Mesothelial cell of epicardium (in vitro differentiated cells): ENCODE measurements at places on chromosomes 11 and 22. TPM values are rescaled to one million over a fixed set of nuclear protein-coding genes. Genes with fewer than 3 reads are reported as not detected.
A peak's percentile ranks its signal among the peaks of the same experiment; 100 is the strongest.

The NRIP3 gene
- total RNA-seq, result 1.4 to 1.8 TPM (median 1.5 TPM) in 3 replicates

The GLYATL1 gene
- 0.25 to 0.89 TPM (median 0.33 TPM) in 3 replicates for total RNA-seq

GRCh38 chr11:126355926-126356897 lies 726 bp downstream of the ST3GAL4 start:
- no peak for DNase-seq

The RCOR2 gene
- total RNA-seq, result 28.6 to 33.7 TPM (median 30.6 TPM) in 3 replicates

DNA sequence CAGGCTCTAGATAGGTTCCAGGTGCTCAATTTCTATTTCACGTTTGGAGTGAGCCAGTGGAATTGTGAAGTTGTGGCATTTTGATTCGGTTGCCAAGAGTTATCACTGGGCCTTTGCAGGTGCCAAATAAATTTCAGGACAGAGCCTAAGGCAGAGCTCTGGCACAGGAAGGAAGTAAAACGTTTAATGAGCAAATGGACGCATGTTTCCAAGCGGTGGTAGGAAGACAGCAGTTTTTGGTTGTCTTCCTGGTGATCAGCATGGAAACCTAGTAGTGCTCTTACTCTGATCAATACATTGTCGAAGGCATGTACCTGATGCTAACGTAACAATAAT lies 452 bp downstream of the BIRC3 start:
- no peak for DNase-seq

DNA sequence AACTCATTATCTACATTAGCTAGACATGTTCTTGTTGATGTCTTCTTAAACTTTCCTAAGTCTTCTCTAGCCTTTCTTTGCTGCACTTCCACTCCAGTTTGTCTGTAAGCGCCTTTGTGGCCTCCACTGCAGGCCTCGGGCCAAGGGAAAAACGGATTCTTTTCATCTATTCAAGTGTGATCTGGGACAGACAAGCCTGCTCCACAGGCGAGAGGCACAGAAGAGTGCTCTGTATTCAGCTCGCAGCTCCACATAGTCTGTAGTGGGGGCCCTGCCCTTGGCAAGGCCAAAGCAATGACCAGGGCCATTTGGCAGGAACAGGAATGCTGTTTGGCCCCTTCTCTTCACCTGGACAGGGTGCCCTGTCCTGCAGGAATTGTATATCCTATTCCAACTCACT lies 84.1 kb upstream of the BARX2 start:
- DNase-seq, result no peak

DNA sequence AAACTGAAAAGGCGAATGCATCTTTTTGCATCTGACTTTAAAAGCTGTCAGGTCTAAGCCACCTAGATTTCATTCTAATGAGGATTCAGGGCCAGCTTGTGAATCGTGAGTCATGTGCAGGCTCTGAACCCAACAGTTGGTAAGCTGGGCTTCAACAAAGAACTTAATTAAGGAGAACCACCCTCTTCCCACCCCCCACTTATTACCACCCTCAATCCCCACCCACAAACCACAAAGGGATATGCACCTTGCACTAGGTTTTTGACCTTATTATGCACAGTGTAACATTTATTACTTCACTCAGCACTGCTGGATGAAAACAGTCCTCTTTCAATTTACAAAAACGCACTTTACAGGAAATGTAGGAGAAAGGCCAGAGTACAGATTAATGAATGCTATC lies 94.1 kb upstream of the LIN7C start:
- DNase-seq, result no peak

The ZP1 gene
- total RNA-seq, result 0.16 to 0.31 TPM in 2 of 3 replicates, not detected in the other

GRCh38 chr22:37627545-37627944 lies 11.9 kb upstream of the SH3BP1 start:
- no peak for DNase-seq

- no peak for DNase-seq
Measured at GRCh38 chr11:127288926-127289325, 288.4 kb upstream of the KIRREL3 start.

The XKR3 gene
- total RNA-seq, result not detected in 3 replicates

DNA sequence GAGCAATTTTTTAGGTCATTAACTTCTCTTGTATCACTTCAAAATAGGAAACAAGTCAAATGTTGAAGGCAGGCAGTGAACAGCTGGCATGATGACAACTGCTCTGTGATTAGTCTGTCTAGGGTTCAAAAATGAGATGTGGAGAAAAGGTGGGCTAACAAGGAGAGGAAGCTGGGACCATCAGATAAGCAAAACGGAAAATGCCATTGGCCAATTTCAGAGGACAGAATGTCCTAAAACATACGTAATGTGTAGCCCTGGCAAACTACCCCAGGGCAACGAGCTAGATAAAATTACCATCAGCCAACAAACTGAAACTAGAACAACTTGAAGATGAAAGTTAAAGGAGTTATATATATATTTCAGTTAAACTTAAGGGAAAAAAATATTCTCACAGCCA lies 93.2 kb downstream of the RELT start:
- no peak for DNase-seq

GRCh38 chr22:20650294-20651207 lies 123.4 kb upstream of the SERPIND1 start:
- DNase-seq, result no peak

DNA sequence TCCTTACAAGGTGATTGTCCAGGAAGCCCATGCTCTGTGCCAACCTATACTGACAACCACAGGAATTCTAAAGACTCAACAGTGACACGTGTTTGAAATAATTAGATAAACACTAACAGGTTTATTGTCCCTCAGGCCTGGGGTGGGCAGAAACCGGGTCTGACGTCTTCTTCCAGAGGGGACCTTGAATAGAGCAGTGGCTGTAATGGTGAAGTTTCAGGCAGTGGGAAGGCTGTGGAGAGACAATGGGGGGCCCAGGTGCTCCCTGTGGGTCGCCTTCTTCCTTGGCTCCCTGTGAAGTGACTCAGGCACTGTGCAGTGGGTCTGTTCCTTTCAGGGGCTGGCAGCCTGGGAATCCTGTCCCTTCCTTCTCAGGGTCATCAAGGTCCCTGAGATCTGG lies 54.6 kb downstream of the OTOG start:
- DNase-seq, result no peak

- no peak for DNase-seq
Measured at GRCh38 chr22:36377022-36377631, 10.6 kb downstream of the MYH9 start.

DNA sequence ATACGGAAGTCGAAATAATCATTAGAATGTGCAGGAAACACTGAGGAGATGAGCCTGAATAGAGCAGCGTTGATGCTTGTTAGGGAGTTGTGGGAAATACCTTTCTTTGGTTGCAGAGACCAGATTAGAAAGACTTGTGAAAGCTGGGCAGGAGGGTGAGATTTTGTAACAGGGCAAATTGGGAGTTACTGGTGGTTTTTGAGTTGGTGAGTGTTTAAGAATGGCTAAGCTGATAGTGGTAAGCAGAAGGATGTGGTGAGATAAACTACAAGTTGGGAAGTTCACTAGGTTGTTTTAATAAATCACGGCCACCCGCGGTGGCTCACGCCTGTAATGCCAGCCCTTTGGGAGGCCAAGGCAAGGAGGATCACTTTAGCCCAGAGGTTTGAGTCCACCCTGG lies 34.4 kb downstream of the MCAM start:
- no peak for DNase-seq

DNA sequence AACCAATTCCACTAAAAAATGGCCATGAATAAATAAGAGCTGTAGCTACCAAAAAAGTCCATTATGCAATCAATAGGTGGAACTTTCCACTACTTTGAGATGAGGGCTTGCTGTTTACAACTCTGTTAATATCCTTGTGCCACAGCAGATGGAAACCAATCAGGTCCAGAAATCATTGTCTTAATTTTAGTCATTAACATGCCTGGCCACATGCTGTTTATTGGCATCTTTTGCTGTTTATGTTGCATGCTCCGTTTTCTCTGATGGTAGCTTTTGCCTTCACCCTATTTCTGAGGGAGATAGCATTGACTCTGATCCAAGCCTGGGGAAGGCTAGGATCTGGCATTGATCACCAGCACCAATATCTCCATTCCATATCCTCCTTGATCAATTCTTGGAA lies 192.9 kb upstream of the SEZ6L start:
- DNase-seq, result no peak

The MIAT gene
- 6.6 to 7.0 TPM (median 6.7 TPM) in 3 replicates for total RNA-seq

GRCh38 chr11:105937331-105937730 lies 84.7 kb downstream of the MSANTD4 start:
- DNase-seq, result no peak

- DNase-seq, result no peak
Measured at GRCh38 chr11:6202041-6202440, 3.0 kb downstream of the OR52W1 start.

GRCh38 chr11:13108416-13108815 lies 99.3 kb downstream of the RASSF10 start:
- no peak for DNase-seq

The HEPHL1 gene
- total RNA-seq, result not detected in 3 replicates

DNA sequence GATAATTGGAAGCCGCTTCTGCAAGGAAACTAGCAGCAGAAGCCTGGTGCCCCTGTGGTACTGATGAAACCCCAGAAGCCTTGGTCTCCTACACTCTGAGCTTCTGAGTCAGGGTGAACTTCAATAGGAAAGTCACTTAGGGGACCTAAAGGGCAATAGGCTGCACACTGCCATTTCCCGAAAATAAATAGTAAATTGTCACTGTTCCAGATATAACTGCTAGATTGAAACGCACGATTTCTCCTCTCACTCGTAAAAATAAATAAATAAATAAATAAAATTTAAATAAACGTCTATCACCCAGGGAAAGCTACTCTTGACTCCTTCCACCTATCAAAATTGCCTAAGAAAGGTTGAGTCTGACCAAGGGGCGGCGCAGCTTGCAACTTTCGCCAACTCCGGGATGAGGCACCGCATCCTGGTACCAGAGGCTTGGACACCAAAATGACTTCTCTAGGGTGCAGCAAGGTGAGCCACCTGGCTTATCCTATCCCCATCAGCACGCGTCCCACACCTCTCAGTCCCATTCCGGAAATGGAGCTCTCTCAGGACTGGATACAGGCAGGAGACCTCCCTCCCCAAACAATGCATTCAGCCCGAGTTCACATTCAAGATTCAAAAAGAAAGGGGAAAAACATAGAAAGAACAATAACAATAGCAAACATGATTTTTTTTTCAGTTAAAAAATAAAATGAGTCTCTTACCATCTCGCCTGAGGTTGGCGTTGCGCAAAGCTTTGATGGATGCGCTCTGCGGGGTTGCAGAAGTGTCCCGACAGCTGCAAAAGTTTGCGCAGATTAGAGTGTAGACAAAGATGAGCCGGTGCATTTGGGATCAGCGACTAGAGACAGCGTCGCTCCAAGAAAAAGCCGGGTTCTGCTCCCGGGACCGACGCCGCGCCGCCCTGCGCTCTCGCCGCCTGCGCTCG lies 583 bp downstream of the PDGFD start:
- peak; percentile 44 for DNase-seq

DNA sequence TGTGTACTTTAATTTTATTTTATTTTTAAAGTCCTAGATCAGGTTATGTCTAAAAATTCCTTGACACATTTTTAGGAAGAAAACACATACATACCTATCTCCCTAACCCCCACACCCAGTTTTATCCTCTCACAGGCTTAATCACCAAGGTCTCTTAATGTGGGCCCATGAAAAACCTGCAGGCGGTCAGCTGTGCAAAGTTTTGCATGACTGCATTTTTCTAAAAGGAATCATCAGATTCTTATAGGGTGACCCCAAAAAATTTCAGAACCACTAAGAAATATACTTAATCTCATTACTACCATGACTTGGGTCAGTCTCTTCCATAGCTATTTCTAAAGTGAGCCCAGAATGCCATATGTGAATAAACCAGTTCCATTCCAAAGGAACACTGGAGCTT lies 19.8 kb downstream of the SAA1 start:
- DNase-seq, result no peak

- no peak for DNase-seq
Measured at GRCh38 chr22:26432619-26433311, 3.7 kb downstream of the ASPHD2 start.

GRCh38 chr11:116086426-116086825 lies 582.2 kb upstream of the CADM1 start:
- no peak for DNase-seq

The MS4A12 gene
- not detected in 3 replicates for total RNA-seq

- no peak for DNase-seq
Measured at GRCh38 chr22:29202212-29203192, 3.2 kb upstream of the EMID1 start.

DNA sequence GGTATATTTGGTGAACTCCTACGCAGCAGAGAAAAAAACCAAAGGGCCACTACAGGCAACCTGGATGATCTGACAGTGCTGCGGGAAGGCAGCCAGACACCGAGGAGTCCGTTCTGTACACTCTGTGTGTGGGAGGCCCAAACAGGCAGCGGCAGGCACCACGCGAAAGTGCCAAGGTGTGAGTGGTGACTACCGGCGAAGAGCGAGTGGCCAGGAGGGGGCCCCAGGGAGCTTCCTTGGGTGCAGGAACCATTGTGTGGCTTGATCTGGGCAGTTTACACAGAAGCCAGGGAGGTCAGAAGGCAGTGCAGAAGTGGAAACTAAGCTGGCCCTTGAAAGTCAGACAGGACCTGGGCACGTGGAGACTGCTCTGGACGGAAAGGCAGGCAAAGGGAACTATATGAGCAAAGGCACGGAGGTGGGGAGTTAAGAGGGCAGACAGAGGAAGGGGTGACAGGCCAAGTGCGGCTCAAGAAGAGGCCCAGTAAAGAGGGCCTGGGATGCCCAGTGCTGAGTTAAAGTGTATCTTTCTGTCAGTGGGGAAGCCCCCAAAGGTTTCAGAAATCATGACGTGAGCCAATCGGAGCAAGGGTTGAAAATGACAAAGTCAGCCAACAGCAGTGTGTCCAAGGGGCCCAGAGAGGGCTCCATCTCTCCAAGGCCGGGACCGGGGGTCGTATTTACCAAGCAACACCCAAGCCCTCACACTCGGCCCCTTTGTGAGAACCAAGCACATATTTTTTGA lies 10.6 kb downstream of the TMEM184B start:
- DNase-seq, result no peak

DNA sequence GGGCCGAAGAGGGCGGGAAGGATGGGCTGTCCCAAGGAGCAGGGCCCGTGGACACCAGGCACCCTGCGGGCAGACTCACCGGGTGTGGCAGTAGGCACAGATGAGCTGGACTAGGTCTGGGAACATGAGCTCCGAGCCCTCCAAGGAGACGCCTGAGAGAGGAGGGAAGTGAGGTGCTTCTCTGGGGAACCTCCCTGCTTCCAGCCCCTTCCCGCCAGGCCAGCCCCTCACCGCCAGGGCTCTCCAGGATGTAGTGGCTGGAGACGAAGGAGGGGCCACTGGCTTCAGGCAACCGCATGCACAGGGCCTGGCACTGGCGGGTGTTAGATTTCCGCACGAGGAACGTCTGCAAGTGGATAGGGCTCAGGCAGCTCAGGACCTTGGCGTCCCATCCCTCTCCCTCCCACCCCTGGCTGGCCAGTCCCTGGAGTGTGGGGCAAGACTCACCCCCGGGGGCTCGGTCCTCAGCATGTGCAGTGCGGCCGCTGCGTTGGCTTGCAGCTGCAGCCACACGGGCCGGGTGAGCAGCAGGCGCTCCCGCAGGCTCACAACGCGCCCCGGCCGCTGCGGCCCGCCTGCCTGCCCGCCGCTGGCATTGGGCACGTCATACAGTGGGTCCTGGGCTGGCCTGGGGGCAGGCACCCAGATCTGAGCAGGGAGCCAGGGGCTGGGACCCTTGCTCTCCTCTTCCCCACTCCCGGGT lies 552 bp downstream of the RIN1 start:
- no peak for DNase-seq

GRCh38 chr11:95922099-95922498 lies 1.8 kb downstream of the MTMR2 start:
- no peak for DNase-seq

The CCDC15 gene
- total RNA-seq, result 2.8 to 3.1 TPM (median 2.9 TPM) in 3 replicates
